Endodermal cell (in vitro differentiated cells): ENCODE measurements at places on chromosomes 11 and 22. TPM values are rescaled to one million over a fixed set of nuclear protein-coding genes. Genes with fewer than 3 reads are reported as not detected.

- DNase-seq = peak; percentile 82
These were observed 13.5 kb upstream of the OAF start for GRCh38 chr11:120197251-120197891.

GRCh38 chr11:35937700-35938099, 6.2 kb upstream of the LDLRAD3 start:
- peak; percentile 54 for DNase-seq

GRCh38 chr11:68935516-68936357, 32.0 kb downstream of the IGHMBP2 start:
- DNase-seq = no peak

GRCh38 chr22:43411040-43411868, 560 bp upstream of the MPPED1 start:
- DNase-seq = no peak

DNA sequence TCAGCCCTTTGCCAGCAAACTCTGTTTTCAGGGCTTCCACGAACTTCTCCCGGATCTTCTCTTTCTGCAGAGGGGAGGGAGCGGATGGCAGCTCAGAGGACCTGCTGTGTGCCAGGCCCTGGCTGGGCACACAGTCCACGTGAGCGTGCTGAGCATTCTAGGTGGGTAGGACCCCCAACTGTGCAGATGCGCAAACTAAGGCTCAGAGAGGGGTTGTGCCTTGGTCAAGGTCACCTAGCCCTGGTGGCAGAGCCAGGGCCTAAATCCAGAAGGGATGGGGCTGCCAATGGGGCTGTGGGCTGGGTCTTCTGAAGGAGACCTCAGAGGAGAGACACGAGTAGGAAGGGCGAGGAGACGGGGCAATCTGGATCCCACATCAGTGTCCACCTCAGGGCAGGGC, 10.8 kb downstream of the PMM1 start:
- no peak for DNase-seq

DNA sequence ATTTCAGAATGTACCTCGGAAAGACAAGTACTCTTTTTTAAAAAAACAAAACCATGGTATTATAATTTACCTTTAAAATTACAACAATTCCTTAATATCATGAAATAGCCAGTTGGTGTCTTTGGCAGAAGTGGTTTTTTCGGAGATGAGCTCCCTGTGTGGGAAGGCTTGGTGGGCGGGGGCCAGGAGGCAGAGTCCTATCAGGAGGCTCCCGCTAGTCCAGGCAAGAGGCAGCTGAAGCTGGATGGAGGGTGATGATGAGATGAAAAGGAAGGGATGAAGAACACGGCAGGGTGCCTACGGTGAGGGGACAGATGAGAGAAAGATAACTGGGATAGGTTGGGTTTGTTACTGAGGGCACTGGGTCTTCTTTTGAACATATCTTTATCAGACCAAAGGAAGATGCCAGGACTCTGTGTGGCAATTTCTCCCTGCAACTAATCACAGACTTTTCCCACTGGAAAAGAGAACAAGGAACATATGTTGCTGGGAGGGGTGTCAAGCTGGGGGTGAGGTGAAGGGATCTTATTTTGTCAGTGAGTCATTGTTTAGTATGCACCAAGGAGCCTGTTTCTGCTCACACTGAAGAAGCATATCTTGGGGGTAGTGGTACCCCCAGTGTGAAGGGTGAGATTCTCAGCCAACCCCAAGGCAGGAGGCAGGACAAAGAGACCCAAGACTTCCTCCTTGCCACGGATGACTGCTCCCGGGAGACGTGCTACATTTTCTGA, 91.5 kb upstream of the YWHAH start:
- no peak for DNase-seq

GRCh38 chr22:43707648-43708047, 104.5 kb downstream of the EFCAB6 start:
- DNase-seq = no peak

- DNase-seq = peak; percentile 83
These were observed 4.4 kb downstream of the SLC2A11 start for GRCh38 chr22:23862103-23862502.

GRCh38 chr11:114154271-114155047, 94.9 kb downstream of the ZBTB16 start:
- DNase-seq = no peak

DNA sequence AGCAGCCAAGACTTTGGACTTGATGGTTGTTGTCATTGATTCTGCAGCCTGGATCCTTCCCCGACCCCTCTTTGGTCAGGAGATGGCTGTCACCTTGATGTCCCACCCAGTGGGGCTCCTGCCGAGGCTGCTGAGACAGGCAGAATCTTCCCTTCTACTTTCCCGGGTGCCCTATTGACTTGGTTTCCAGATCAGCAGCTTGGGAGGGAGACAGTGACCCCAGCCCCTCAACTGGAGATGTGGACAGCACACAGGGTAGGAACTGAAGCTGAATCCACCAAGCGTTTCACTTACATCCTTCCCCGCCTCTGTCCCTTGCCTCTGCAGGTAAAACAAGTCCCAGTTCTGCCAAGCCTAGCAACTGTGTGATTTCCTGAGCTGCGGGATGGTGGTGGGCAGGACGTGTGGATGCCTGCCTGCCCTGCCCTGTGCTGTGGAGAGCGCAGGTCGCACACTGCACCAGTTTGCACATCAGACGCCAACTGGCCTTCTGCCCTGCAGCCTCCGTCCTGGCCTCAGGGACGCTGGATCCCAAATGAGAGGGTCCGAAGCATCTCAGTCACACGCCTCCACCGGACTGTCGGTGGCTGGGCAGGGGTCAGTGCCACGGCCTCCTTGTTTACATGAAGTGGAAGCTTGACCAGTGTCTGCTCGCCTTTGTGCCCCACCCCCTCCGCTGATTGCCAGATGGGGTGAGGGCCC, 34.6 kb downstream of the FAM83F start:
- no peak for DNase-seq

DNA sequence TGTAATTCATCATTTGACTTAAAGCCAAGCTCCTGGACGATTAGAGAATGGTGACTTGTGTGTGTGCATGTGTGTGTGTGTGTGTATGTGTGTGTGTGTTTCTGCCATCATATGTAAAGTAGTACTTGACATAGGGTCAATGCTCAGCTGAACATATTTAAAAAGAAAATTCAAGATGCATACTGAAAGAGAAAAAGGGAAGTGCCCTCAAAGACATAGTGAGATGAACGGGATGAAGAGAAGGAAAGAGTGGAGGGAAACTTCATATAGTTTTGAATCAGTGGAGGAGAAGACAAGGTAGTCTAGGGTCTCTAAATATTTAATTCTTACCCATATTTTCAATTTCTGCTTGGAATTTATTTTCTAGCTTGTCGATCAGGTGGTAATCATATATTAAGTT, 4.0 kb downstream of the TCN1 start:
- DNase-seq = no peak

DNA sequence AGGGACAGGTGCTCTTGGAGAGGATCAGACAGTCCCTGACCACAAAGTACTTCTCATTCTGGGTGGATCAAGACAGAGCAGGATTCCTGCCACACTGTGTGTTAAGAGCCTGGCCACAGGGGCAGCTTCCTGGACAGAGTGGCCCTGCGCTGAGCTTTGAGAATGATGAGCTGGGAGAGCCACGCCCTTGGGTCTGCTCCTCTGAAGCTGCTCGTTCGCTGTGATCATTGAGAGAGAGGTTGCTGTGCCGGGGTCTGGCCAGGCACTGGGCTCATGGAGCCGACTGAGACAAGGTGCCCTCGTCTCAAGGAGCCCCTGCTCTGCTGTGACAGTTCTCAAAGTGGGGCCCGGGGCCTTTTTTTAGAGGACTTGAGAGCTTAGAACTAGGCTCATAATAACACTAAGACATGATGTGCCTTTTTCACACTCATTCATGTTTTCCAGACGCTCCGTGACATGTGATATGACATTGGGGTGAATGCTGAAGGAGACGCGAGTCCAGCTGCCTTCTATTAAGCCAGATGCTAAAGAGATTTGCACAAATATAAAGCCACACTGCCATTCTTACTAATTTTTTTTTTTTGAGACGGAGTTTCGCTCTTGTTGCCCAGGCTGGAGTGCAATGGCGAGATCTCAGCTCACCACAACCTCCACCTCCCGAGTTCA, 1.6 kb upstream of the MFRP start:
- DNase-seq = peak; percentile 43

OR5T1 gene
- total RNA-seq = not detected in 2 replicates

OR52K1 gene
- total RNA-seq = not detected in 2 replicates

SSTR3 gene
- 0.11 to 0.34 TPM (median 0.21 TPM) in 3 replicates for total RNA-seq

APOBEC3G gene
- total RNA-seq = 19.1 and 19.7 TPM in 2 replicates

MIAT gene
- total RNA-seq = 4.2 and 4.4 TPM in 2 replicates

PSMC3 gene
- 152 and 171 TPM in 2 replicates for total RNA-seq

RCOR2 gene
- total RNA-seq = 48.7 to 211 TPM (median 51.4 TPM) in 3 replicates

RPUSD4 gene
- total RNA-seq = 29.4 to 39.0 TPM (median 36.8 TPM) in 3 replicates

PTPN5 gene
- total RNA-seq = 29.8 to 51.1 TPM (median 51.0 TPM) in 3 replicates
